ENCODE measurements at places on chromosomes 6 and 20.

DNA sequence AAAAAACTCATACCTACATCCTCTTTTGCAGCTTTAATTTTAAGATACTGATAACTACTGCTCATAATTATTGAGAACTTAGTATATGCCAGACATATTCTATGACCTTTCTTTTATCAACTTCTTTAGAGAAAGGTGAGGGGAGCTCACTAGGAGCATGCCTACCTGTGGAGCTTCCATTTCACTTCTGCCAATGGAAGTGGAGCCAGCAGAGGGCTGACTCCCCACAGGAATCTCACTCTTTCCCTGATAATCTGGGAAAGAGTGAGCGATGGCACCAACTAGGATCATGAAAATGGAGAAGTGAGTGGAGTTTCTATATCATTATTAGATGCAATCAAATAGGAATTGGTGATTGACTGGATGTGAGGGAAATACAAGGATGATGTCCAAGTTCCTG is 484.9 kb downstream of the LMBRD1 start:
- no peak for DNase-seq

DNA sequence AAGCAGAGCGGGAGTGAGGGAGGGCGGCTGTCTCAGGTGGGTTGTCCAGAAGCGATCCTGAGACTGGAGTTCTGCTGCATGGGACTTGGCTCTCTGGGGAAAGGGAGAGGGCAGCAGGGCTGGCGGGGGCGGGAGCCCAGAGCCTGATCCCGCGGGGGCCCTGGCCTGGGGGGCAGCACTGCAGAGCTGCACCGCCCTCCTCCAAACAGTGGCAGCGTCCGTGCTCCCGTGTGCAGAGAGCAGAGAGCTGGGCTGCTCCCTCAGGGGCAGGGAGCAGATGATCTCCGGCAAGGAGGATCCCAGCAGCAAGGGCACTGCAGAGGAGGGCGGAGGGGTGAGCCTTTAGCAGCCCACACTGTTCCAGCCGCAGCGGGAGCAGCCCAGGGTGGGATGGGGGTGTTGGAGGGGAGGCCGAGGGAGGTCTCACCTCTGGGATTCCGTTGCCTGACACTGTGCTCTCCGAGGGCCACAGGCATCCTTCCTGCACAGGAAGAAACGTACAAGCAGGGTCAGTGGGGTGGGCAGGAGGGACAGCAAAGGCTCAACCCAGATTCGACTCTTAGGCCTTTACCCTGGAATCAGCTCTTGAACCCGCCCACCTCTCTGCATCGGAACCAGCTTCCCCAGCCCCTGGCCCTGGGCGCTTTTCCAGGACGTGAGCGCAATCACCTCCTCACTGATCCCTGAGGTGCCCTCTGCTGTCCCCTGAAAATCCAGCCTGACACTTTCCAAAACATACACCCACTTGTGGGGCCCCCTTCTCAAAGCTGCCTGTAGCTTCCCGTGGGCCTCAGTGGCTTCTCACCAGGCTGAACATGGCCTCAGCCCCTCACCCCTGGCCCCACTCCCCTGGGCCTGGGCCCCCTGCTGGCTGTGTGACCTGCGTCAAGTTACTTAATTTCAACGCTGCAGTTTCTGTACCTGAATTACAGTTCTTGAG is 32.6 kb upstream of the ZBP1 start:
- no peak for DNase-seq

- DNase-seq: no peak
Observed at GRCh38 chr6:153167061-153167891, 36.2 kb upstream of the RGS17 start.

- DNase-seq: no peak
Observed at GRCh38 chr6:111952274-111952673, 79.0 kb upstream of the FYN start.

DNA sequence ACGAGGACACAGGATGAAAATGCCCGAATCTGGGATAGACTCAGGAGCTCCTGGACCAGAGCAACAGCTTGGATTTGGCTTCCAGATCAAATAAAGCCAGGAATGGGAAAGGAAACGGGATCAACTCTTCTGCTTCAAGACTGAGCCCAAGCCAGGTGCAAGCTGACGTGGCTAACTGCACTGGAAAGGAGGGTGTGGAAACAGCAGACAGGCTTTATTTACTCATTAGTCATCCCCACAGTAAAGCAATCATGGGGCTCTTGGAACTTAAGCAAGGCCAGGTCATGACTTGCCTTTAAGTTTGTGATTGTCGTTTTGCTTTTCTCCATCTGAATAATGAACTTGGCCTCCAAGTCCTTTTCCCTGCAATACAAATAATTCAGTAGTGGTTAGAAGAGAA is 45.2 kb downstream of the KIF16B start:
- peak; percentile 71 for DNase-seq

- DNase-seq: peak; percentile 13
Observed at GRCh38 chr20:56974499-56975250, 291.8 kb downstream of the BMP7 start.

- DNase-seq: no peak
Observed at GRCh38 chr6:143374014-143374413, 76.5 kb downstream of the ADAT2 start.

Measured in inflammatory macrophage treated with lipopolysaccharide for 4 hours (primary cell).